ENCODE measurements at places on chromosomes 3 and 15. TPM values are rescaled to one million over a fixed set of nuclear protein-coding genes. Genes with fewer than 3 reads are reported as not detected.

DNA sequence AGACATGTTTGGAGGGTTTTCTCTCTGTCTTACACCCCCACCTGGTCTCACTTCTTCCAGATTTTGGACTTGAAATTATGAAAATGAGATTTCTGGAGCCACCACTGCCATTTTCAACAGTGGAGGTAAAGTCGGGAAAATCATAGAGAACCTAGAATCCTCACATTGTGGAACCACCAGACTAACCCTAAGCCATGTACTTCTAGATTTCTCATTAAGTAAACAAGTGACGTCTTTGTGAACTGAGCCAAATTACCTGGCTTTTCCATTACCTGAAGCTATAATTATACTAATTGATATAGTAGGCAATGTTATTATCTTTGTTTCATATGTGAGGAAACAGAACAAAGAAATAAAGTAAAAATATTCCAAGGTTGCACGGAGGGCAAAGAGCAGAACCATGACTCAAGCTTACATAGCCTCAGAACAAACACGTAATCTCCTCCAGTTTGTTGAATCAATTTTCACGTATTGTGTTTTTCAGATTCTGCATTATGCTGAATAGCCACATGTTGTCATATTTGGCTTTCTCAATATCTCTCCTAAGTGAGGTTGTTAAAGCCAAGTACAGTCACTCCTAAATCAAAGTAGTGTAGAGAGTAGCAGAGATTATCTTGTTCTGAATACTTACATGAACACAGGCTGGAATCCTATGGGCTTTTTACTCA, 101.3 kb upstream of the CMC1 start:
- DNase-seq: no peak
- no peak overlapping the region for H3K4me3 ChIP-seq
- H3K4me1 ChIP-seq: no peaks in the 10 kb centered on the region
- H3K27me3 ChIP-seq: no peaks in the 10 kb centered on the region
- H3K27ac ChIP-seq: no peak overlapping the region

- H3K36me3 ChIP-seq: no peaks in the 10 kb centered on the region
- no peak overlapping the region for H3K27ac ChIP-seq
- H3K27me3 ChIP-seq: no peaks in the 10 kb centered on the region
Observed at GRCh38 chr3:65974509-65974908, 64.2 kb downstream of the MAGI1 start.

DNA sequence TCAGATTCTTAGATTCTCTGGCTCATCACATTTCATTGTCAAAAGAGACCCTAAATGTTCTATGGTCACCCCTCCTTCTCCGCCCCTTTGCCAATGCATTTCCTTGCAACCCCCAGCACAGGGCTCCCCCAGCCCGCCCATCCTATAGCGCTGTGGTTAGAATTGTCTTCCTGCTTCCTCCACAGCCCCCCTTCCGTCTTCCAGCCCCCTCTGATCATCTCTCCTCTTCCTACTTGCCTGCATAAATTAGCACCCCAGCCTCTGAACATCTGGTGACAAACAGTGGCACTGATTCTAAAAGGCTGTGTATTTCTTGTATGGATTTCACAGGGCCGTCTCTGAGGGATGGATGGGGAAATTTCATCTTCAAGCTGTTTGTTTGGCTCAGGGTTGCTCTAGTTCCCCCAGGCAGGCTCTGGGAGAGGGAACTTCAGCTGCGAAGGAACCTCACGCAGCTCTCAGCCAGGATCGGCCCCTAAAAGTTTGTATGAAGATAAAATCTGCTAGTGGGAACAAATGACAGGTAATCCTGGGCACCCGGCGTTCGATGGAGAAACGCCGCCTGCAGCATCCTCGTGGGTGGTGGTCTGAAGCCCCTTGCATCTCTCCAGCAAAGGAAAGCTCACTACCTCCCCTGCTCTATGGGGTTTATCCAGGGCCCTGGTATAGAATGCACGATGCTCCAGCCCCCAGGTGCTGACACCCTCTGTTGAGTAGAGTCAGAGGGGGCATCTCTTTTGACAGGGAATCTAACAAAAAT, 83.0 kb downstream of the WNT7A start:
- no peaks in the 10 kb centered on the region for H3K4me1 ChIP-seq
- no peak for DNase-seq
- no peaks in the 10 kb centered on the region for H3K27me3 ChIP-seq
- H3K4me3 ChIP-seq: no peak overlapping the region
- H3K36me3 ChIP-seq: no peaks in the 10 kb centered on the region

GRCh38 chr3:99625237-99625622, 13.2 kb upstream of the COL8A1 start:
- no peaks in the 10 kb centered on the region for H3K4me1 ChIP-seq
- H3K27ac ChIP-seq: no peak overlapping the region
- H3K27me3 ChIP-seq: no peaks in the 10 kb centered on the region
- no peaks in the 10 kb centered on the region for H3K36me3 ChIP-seq

DNA sequence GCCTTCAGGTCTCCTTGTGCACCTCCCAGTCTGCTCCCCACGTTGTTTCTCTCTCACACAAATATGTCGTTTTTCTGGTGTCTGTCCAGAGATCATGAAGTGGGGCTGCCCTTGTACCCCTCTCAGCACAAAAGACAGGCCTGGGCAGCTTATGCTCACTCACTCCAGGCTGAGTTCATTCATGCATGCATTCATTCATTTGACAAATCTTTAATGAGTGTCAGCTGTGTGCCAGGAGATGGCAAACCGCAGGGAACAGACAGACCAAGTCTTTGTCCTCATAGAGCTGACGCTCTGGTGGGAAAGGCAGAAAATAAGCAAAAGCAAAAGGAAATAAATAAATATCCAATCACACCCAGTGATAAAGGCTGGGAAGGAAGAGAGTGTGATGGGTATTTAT, 7.6 kb upstream of the TRH start:
- no peaks in the 10 kb centered on the region for H3K27me3 ChIP-seq
- H3K27ac ChIP-seq: no peak overlapping the region
- no peaks in the 10 kb centered on the region for H3K4me1 ChIP-seq
- H3K4me3 ChIP-seq: no peak overlapping the region

- H3K27ac ChIP-seq: no peak overlapping the region
- H3K4me3 ChIP-seq: no peak overlapping the region
- no peaks in the 10 kb centered on the region for H3K4me1 ChIP-seq
- no peaks in the 10 kb centered on the region for H3K36me3 ChIP-seq
Observed at GRCh38 chr3:16064642-16065414, 109.7 kb upstream of the GALNT15 start.

DNA sequence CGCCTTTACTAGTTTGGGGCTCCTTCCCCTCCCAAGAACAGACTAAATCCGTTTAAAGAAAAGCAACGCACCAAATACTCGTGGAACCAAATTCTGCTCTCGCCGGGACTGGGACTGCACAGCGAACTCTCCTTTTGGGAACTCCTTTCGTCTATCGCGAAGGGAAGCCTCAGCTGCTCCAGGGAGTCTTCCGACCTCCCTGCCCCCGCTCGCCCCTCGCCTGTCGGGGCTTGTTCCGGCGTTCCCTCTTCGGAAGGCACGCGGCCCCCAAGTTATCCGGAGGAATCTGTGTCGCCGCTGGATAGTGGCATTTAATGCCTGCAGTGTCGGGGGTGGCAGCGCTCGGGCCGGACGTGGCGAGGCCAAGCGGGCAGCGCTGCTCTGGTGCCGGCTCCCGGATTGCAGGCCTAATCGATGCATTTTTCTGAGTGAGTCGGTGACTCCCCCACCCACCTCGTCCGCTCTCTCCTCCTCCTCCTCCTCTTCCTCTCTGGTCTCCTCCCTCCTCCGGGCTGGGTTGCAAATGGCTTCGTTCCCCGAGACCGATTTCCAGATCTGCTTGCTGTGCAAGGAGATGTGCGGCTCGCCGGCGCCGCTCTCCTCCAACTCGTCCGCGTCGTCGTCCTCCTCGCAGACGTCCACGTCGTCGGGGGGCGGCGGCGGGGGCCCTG, at the start of gene TRIM71:
TRIM71 (plus strand) TSS at position 440 of the 671 bp plus-strand sequence; CDS start at position 524, 84 bp downstream.
- H3K4me1 ChIP-seq: no peaks in the 10 kb centered on the region
- H3K4me3 ChIP-seq: peak within 1 kb of the TSS; percentile 55
- H3K27ac ChIP-seq: peak within 1 kb of the TSS; percentile 52
- peak; percentile 61 for DNase-seq

DNA sequence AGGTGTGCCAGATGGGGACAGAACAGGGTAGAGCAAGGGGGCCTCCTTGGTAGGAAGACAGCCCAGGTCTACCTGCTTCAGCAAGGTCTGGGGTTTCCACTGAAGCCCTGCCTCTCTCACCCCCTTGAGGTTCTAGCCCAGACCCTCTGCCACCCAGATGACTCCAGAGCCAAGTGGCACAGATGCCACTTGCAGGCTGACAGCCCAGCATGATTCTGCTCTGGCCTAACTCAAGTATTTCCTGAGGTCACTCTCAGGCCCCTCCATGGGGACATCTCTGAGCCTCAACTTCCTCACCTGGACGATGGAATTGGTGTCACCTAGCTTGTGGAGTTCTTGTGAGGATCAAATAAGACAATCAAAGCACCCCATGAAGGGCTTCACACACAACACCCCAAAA, 23.9 kb downstream of the PLXNB1 start:
- no peaks in the 10 kb centered on the region for H3K27me3 ChIP-seq
- H3K36me3 ChIP-seq: peaks cover 46% of the 10 kb centered on the region
- no peaks in the 10 kb centered on the region for H3K4me1 ChIP-seq
- DNase-seq: no peak
- no peak overlapping the region for H3K4me3 ChIP-seq

DNA sequence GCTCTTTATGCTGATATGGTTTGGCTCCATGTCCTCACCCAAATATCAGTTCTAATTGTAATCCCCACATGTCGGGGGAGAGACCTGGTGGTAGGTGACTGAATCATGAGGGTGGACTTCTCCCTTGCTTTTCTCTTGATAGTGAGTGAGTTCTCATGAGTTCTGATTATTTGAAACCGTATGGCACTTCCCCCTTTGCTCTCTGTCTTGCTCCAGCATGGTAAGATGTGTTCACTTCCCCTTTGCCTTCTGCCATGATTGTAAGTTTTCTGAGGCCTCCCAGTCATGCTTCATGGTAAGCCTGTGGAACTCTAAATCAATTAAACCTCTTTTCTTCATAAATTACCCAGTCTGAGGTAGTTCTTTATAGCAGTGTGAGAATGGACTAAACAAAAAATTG, 107.6 kb downstream of the IMPG2 start:
- H3K4me1 ChIP-seq: no peaks in the 10 kb centered on the region
- no peaks in the 10 kb centered on the region for H3K36me3 ChIP-seq
- H3K27ac ChIP-seq: no peak overlapping the region
- DNase-seq: no peak

- peaks cover 11% of the 10 kb centered on the region for H3K4me1 ChIP-seq
- no peaks in the 10 kb centered on the region for H3K27me3 ChIP-seq
- no peak for DNase-seq
- H3K36me3 ChIP-seq: no peaks in the 10 kb centered on the region
- no peak overlapping the region for H3K4me3 ChIP-seq
- no peak overlapping the region for H3K27ac ChIP-seq
Observed at GRCh38 chr15:79071901-79072300, 18.7 kb downstream of the RASGRF1 start.

DNA sequence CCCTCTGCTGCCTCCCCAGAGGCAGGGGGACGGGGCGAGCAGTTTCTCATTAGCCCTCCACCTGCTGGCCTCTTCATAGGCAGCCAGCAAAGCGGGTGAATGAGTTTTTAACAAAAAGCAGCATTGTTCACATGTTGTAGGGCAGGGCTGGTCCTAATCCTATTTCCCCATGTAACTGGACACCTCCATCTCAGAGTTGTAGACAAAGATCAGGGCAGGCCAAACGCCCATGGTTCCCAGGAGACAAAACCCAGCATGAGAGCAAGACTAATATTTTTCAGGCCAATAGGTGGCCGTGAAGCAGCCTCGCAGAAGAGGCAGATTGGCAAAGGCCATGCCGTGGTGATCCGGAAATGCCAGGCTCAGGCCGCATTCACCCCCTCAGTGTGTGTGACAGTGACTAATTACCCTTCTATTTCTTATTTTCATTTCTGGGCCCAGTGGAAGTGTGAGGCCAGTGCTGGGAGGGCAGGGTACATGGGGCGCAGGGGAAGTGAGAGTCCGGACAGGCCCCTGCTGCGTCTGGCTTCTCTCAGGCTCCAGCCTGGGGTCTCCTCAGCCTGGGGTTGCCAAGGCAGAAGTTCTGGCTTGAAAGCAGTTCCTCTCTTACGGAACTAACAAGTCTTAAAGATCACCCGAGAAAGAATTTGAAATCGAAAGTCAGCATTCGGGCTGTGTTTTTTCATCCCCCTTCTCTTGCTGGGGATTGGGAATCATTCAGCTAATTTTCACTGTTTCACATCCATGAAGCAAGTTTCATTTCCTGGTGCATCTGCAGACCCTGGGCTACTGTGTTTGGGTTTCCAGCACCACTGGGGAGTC, 64.8 kb downstream of the BOC start:
- H3K4me1 ChIP-seq: peaks cover 4% of the 10 kb centered on the region
- H3K27ac ChIP-seq: peak overlapping the region; percentile 0
- DNase-seq: peak; percentile 75

GRCh38 chr3:196981657-196982056, 13.0 kb upstream of the PIGZ start:
- DNase-seq: no peak
- no peak overlapping the region for H3K27ac ChIP-seq
- H3K4me3 ChIP-seq: no peak overlapping the region
- H3K36me3 ChIP-seq: no peaks in the 10 kb centered on the region
- H3K4me1 ChIP-seq: no peaks in the 10 kb centered on the region

Gene TM4SF18
- 19.7 TPM for total RNA-seq

DNA sequence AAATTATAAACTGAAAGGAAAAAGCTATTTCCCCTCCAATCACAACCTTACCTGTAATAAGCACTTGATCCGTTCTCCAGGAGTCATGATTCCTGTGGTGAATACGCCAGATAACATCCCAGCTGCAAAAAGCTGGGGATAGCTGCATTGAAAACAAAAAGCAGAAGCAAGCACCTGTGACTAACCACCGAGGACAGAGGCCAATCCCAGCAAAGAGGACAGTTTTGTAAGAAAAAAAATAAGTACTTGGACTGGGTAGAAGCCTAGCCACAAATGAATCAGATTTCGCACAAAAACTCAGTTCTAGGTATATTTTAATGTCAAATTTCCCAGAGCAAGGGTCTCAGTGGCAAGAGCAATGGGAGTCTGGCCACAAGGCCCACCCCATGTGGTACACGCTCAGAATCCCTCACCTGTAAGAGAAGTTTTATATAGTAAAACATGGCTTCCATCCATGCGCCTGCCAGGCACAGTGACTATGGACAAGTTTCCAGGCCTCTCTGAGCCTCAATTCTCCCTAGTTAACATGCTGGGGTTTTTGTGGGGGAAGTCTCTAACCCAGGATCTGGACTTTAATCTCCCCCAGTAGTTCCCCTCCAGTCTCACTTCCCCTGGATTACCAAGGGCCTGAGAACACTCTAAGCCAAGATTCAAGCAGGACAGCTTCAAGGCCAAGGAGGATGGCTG, 19.2 kb downstream of the SLC25A20 start:
- H3K27ac ChIP-seq: no peak overlapping the region
- no peaks in the 10 kb centered on the region for H3K4me1 ChIP-seq
- no peak for DNase-seq
- no peak overlapping the region for H3K4me3 ChIP-seq

GRCh38 chr3:48739955-48740823, 23.2 kb upstream of the IP6K2 start:
- no peaks in the 10 kb centered on the region for H3K27me3 ChIP-seq
- no peaks in the 10 kb centered on the region for H3K36me3 ChIP-seq
- peak; percentile 77 for DNase-seq
- peak overlapping the region; percentile 92 for H3K27ac ChIP-seq
- no peak overlapping the region for H3K4me3 ChIP-seq
- H3K4me1 ChIP-seq: peaks cover 19% of the 10 kb centered on the region

Gene ENTPD3
- total RNA-seq: 1.1 TPM

All from kidney (tissue), 22 donors.